Fibroblast of lung (primary cell): ENCODE measurements at places on chromosomes 5 and 9.

DNA sequence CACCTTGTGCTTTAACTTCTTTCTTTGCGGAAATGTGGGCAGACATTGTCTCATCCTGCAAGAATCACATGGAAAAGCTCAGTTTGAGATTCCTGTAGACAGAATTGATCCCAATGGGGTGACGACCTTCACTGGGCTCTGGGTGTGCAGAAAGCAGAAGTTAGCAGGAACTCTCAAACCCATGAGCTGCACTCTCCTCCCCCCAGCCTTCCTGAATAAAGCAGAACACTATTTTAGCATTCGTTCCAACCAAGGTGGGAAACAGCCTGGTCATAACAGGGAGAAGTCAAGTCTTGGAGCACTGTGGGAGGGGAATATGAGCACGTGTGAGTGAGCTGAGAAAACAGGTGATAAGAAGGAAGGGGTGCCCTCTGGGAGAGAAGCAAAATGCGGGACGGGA, 87.4 kb upstream of the FER start:
- no peak for DNase-seq

- DNase-seq, result no peak
Measured at GRCh38 chr5:173858021-173858669, 30.0 kb upstream of the CPEB4 start.

GRCh38 chr5:102511666-102512065, 12.9 kb upstream of the SLCO6A1 start:
- peak; percentile 25 for DNase-seq

DNA sequence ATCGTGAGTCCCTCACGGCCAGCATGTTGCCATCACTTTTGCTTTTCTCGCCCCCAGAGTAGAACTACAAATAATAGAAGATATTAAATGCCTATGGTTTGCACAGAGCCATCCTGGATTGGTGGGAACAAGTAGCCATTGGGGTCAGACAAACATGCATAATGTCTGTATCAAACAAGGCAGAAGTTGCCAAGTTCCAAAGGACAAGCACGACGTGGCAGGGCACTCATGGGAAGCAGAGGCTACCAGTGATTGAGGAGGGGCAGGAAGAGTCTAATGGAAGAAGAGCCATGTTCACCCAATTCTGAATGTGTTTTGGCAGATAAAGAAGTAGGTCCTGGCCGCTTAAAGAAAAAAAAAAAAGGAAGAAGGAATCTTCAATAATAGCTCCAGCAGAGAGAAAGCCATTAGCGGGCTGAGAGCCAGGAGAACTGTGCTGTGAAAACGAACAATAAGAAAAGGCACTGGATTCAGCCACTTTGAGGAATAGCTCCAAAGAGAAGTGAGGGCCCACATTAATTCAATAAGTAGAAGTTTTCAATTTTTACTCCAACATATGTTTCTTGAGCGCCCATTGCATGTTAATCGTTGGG, 153.7 kb upstream of the ADCY2 start:
- no peak for DNase-seq

- no peak for DNase-seq
Measured at GRCh38 chr9:113352411-113352810, 3.1 kb downstream of the BSPRY start.

DNA sequence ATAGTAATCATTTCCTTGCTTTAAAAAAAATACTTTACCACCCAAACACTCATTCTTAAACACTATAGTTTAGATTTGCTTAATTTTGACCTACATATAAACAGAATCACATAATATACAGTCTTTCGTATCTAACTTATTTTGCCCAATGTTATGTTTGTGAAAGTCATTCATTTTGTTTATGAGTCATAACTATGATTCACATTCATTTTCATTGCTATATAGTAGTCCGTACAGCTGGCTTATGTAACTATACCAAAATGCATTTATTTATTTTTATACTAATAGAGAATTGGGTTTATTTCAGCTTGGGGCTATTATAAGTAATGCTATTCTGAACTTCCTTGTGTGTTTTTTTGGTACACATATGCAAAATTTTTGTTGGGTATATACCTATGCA, 33.9 kb upstream of the FOXI1 start:
- DNase-seq, result no peak
